ENCODE measurements at places on chromosomes 7 and 10.

DNA sequence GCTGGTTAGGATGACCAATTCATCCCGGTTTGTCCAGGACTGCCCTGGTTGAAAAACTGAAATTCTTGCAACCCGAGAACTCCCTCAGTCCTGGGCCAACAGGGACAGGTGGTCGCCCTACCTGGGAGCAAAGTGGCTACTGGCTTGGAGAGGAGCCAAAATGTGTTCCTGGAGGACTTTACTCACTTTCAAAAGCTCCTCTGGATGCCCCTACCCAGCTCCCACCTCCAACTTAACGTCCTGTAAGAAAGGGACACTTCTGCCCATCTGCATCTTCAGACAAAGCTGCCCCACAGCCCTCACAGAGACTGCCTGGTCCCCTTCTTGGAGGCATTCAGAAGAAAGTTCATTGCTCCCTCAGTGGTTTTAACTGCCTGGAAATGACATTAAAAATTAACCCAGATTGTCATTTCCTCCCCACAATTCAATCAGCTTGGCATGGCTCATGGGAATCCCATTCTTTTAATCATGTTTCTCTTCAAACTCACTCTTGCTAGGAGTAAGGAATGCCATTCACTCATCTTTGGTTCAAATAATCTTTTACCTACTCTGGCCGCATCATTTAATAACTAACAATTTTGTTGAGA, 24.0 kb upstream of the HSPA12A start:
- no peak for DNase-seq

DNA sequence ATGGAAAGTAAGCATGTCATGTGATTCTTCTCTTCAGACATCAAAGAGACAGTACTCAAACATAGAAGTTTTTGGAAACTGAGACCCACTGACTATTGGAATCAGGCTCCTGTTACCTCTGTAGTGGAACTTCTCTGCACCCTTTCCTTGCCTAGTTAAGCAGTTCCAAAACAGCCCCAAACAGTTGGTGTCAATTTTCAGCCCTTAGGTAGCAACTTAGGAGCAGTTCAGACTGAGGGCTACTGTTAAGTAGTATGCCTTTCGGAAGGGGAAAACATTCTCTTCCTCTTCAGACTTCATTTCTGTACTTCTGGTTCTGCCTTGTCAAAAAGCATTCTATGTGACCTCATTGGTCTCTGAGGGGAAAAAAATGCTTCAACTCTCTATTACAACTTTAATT, 85.7 kb downstream of the ZNF277 start:
- no peak for DNase-seq

- no peak for DNase-seq
Observed at GRCh38 chr7:28407651-28408050, 4.7 kb upstream of the CREB5 start.

DNA sequence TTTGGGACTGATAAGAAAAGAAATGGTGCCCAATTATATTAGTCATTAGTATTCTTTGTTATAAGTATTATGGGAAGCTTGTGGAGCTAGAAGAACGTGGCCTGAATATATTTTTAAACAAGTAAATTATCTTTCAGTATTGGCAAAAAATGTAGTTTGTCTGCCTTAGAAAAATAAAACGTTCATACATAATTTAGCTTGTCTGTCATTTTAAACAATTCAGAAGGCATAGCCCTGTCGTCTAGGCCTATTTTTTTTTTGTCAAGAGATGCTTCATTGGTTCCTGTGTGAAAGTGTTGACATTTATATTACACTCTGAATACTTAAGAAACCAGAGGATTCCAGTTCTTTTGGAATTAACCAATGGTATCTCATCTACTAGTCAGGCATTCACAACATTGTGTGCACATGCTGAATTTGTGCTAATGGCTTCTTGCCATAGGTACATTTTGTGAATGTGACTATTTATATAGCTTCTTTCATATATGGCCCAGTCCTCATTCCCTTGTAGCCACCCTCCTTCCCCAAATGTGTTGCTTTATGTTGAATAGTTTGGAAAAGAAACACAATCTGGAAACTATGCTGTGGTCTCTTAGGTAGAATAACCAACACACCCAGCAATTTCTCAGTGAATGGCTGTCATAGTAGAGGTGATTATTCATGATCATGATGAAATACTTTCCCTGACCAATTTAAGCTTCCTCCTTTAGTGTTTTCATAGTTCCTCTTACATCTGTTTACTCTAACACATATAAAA, 435.8 kb downstream of the EXOC4 start:
- DNase-seq: no peak

DNA sequence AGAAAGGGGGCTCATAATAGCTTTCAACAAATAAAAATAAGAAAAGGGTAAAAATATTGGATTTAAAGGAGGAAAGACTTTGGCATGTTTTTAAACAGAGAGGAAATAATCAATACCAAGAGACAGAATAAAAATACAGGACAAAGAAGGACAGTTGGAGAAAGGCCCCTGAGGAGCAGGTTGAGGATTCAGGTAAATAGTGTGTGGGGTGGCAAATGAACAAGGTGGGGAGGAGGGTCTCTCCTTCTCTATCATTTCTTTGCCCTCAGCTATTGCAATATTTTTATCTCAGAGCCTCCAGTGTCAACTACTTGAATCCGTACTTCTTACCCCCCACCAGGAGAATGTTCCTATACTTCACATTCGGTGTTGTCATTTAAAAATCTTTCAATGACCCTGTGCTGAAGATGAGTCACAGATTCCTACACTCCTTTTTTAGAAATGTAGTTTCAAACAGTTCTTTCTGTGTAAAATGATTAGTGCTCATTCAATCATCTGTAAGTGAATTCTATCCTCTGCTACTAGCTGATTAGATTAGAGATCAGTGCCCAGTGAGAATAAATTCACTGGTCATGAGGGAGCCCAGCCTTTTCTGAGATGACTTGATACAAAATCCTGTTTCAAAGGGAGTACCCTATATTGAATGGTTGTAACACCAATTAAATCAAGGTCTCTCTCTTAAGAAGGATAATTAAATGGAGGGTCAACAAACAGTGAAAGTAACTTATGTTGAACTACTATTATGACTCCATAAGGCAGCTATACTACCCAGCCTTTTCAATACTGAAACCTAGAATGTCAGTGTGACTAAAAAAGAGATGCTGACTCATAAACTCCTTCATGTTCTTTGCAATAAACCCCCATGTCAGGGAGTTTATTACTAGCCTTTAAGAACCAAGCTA, 50.4 kb upstream of the WNT16 start:
- no peak for DNase-seq

DNA sequence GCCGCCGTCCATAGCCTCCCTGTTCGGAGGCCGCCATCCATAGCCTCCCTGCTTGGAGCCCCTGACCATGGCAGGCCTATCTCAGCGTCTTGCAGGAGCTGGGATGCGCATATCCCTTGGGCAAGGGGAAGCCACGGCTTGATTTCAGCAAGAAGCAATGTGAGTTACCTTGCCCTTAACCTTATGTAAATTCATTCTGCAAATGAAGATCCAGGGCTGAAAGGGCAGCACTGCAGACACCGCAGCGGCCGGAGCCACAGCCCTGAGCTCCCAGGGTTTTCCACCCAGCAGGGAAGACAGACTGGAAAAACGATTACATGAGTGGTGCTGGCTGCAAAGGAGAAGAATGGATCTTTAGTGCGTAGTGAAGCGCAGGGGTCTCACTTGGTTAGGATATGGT, 95.8 kb downstream of the SEC61G start:
- DNase-seq: no peak

DNA sequence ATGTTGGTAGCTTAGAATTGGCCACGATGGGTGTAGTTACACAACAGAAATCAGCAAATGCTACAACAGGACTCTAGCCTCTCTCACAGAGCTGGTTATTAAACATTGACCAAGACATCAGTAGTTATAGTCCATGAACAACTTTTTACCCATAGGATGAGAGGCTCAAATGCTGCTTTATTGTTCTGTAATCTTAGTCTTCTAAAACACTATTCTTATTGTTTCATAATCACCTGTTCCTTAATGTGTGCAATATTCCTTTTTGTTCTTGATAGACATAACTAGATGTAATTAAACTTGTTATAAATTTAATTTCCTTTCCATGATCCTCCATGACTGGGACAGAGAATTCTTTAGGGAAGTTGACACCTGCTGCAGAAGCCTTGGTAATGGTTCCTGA, 356.9 kb downstream of the EXOC4 start:
- DNase-seq: no peak

DNA sequence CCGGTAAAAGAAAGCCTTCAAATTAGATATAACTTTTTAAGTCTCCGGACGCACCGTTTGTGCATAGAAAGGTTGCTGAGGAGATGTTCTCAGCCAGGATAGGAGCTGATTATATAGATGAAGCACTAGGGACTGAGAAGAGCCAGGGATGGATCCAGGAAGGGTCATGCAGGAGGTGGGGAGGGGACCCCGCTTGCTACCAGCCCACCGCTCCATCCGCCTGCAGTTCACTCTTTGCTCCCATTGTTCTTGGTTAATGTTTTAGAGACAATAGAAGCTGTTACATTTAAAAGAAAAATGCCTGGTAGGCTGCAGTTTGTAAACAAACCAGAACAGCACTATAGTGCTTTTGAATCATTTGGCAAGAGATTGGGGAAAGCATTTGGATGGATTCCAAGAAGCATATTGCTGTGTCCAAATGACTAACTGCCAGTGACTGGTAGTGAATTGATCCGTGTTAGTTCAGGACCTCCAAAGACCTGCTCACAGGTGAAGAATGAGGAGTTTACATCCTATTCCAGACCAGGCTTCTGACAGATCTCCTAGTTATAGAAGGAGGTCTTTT, 175.9 kb upstream of the TAC1 start:
- no peak for DNase-seq

- no peak for DNase-seq
Observed at GRCh38 chr7:84701524-84702306, 485.1 kb downstream of the SEMA3D start.

DNA sequence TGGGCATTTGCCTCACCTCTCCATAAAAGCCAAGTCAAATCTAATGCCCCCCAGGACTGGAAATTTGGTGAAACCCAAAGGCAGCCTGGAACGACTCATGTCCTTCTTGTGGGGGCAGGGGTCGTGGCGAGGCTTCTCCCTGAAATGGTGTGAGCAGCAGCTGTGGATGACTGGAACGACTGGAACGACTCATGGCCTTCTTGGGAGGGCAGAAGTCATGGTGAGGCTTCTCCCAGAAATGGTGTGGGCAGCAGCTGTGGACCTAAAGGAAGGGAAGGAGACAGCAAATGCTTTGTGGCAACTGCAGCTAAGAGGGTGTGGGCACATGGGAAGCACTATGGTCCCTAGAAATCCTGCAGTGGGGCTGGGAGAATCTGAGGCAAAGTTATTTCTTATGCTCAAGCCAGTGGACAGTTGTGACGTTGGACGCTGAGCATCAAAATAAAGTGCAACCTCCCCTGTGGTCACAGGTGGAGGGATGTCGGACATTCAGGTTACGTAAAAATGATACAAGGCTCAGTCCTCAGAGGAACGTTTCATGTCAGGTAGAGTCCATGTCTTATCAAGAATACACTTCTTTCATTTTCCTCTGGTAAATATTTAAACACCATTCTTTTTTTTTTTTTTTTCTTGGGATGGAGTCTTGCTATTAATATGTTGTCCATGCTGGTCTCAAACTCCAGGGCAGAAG, 107.0 kb upstream of the KIF5B start:
- no peak for DNase-seq

DNA sequence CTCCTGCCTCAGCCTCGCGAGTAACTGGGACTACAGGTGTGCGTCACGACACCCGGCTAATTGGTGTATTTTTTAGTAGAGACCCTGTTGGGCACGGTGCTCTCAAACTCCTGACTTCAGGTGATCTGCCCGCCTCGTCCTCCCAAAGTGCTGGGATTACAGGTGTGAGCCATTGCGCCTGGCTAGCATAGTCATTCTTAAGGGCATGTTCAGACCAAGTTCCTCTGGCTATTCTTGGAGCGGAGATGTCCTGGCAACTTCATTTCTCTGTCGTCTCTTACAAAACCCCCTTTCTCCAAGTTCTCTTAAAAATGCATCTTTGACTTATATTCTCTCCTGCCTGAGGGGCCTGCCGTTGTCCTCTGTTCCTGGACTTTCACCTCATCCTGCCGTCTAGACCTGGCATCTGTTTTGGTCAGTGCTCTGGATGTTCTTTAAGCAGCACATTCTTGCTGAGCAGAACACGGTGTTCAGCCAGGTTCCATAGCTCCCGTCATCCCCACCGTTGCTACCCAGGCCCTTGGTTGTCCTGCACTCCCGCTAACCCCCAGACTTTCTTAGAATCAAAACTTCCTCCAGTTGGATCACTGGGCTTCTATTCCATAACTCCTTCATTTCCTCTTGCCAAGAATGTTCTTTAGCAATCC, 509.9 kb upstream of the GALNT17 start:
- no peak for DNase-seq

GRCh38 chr10:90741926-90742565, 115.8 kb downstream of the HTR7 start:
- no peak for DNase-seq
